ENCODE measurements at places on chromosomes 1 and 21. TPM values are rescaled to one million over a fixed set of nuclear protein-coding genes. Genes with fewer than 3 reads are reported as not detected.

Gene OR2L2
- total RNA-seq: 0.07 TPM

Gene HES3
- total RNA-seq: not detected

- DNase-seq: no peak
Observed at GRCh38 chr1:187129132-187129531, 300.4 kb downstream of the PLA2G4A start.

GRCh38 chr1:85244271-85245061 is 15.0 kb downstream of the C1orf52 start:
- no peak for DNase-seq

DNA sequence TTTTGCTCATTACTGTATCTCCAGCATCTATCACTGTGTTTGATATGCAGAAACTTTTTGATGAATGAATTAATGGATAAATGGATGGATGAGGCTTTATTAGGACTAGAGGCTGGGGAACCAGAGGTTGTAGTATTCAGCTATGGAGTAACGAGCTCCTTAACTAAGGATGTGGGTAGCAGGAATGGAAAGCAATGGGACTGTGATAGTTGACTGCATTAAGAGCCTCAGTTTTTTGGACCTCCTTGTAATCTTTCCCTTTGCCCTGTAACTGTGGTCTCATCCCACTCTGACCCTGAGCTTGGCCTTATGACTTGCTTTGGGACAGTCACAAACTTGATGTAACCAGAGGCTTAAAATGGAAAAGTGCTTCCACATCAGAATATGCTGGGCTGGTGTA is 9.0 kb upstream of the RUNX1 start:
- no peak for DNase-seq

GRCh38 chr1:224800486-224801119 is 128.9 kb upstream of the DNAH14 start:
- DNase-seq: no peak

DNA sequence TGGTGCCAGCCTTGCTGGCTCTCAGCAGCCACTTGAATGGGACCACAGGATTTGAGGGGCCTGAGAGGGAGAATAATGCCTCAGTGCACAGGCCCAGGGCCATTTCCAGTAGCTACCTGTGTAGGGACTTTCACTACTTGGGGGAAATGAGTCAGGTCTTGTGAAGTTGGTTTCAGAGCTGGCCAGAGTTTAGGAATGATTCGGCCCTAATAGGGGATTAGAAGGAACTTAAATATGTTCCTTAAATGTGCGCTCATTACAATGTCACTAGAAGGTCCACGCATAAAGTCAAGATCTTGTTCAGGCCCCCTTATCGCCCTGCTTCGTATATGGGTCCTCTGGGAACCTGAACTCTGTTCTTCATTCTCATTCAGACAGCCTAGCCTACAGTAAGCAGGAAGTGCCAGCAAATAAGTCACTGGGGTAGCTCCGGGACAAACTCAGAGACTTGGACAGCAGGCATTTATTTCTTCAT is 5.6 kb upstream of the AKR1A1 start:
- peak; percentile 40 for DNase-seq

GRCh38 chr1:44108241-44108640 is 10.4 kb upstream of the KLF17 start:
- no peak for DNase-seq

DNA sequence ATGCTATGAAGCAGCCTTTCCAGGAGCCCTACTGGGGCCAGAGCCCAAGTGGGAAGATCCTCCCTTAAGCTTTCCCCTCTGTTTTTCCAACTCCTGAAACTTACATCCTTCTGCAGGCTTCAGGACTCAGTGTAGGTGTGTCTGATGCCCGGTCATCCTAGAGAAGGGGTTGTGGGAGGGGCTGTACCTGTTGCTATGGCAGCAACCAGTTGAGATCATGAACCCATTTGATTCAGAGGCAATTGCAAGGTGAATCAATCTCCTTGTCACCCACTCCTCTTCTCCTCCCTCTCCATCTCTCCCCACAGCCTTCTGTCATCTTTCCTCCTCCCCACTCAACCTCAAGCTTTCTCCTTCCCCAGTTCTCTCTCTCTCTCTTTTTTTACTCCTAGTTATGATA is 151.8 kb downstream of the CACNA1E start:
- DNase-seq: no peak
